ENCODE measurements at places on chromosomes 6 and 20.

DNA sequence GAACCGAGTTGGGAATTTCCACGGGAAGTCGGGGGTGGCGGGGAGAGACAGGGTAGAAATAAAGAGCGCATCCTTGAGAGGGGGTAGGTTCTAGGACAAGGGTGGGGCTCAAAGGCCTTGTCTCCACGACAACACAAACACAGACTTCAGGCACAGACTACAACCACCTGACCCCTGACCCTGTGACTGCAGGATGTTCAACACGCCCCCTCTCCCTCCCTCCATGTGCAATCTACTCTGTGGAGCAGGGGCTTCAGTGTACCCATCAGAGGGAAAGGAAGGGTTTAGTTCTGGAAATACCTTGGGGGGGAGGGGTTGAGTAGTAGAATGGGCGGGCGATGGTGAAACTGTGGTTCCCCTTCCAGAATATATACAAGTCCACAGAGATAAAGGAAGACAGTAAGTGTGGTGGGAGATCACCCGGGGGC, 651 bp upstream of the TAPBP start:
- peak; percentile 79 for DNase-seq

DNA sequence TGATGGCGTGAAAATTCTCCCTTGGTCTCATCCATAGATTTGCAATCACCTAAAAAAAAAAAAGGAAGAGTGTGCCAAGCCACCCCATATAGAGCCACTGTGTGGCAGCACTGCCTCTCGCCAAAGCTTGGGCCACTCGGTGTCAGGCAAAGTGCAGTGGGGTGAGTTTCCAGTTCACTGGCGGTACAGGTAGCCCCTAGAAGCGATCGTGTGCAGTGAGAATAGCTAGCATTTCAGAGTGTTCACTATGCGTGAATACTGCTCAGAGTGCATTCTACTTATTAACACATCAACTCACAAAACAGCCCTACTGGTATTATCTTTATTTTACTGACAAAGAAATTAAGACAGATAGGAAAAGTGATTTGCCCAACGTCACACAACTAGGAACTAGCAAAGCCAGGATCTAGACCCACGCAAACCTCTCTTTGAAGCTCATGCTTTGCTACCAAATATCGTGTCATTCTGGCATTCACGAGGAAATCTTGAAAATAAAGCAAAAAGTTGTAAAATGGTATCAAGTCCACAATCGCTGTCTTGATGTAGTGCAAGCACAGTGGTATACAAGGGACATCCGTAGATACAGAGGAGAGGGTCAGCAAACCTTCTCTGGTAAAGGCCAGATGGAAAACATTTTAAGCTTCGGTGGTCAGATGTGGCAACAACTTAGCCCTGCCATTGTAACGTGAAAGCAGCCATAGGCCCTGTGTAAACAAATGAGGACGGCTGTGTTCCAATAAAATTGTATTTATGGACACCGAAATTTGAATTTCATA, 10.4 kb upstream of the GCNT2 start:
- no peak for DNase-seq

DNA sequence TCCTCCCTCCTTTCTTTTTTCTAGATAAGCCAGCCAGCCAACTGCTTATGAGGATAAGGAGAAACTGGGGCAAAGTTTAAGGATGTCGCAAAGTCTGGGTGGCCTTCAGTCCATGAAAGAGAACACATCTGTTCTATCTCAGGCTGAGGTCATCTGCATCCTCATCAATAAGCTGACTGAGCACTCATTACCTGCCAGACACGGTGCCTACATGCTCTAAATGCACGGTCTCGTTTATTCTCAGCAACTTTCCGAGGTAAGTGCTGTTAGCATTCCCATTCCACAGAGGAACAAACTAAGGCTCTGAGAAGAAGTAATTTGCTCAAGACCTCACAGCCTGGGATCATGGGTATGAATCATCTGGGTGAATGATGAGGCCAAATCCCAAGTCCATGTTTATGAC, 133.1 kb downstream of the BCAS1 start:
- DNase-seq = no peak

GRCh38 chr6:25248123-25248522, 31.1 kb upstream of the CARMIL1 start:
- peak; percentile 90 for DNase-seq

- no peak for DNase-seq
Measured at GRCh38 chr6:151683381-151683780, 124.1 kb upstream of the ESR1 start.

- peak; percentile 86 for DNase-seq
Measured at GRCh38 chr6:36917541-36918193, 31.9 kb downstream of the C6orf89 start.

- peak; percentile 89 for DNase-seq
Measured at GRCh38 chr6:42451333-42452170, at the start of gene TRERF1. Gene TRERF1 (minus strand): TSS chr6:42451926. CDS start chr6:42269590, 182,336 bp downstream.

GRCh38 chr6:51541847-51542246, 545.6 kb downstream of the PKHD1 start:
- peak; percentile 0 for DNase-seq

- no peak for DNase-seq
Measured at GRCh38 chr20:13898012-13898612, 92.3 kb downstream of the SEL1L2 start.

GRCh38 chr20:56589633-56590032, 39.5 kb upstream of the TFAP2C start:
- DNase-seq = no peak
